Cardiac muscle cell (in vitro differentiated cells and primary cell): ENCODE measurements at places on chromosomes 7 and 10. TPM values are rescaled to one million over a fixed set of nuclear protein-coding genes. Genes with fewer than 3 reads are reported as not detected.

BMPER gene
- polyA plus RNA-seq, result 53.6 and 95.3 TPM in 2 replicates

PLPP4 gene
- 1.0 and 2.0 TPM in 2 replicates for polyA plus RNA-seq

PDLIM1 gene
- 286 and 335 TPM in 2 replicates for polyA plus RNA-seq

LUC7L2 gene
- 87.8 and 109 TPM in 2 replicates for polyA plus RNA-seq

TMEM229A gene
- 0.66 and 0.82 TPM in 2 replicates for polyA plus RNA-seq
